Posterior cingulate gyrus (tissue), 11 donors: ENCODE measurements at places on chromosomes 12 and 14.

GRCh38 chr14:74574090-74574433 is 38.0 kb downstream of the LTBP2 start:
- no peak for DNase-seq

DNA sequence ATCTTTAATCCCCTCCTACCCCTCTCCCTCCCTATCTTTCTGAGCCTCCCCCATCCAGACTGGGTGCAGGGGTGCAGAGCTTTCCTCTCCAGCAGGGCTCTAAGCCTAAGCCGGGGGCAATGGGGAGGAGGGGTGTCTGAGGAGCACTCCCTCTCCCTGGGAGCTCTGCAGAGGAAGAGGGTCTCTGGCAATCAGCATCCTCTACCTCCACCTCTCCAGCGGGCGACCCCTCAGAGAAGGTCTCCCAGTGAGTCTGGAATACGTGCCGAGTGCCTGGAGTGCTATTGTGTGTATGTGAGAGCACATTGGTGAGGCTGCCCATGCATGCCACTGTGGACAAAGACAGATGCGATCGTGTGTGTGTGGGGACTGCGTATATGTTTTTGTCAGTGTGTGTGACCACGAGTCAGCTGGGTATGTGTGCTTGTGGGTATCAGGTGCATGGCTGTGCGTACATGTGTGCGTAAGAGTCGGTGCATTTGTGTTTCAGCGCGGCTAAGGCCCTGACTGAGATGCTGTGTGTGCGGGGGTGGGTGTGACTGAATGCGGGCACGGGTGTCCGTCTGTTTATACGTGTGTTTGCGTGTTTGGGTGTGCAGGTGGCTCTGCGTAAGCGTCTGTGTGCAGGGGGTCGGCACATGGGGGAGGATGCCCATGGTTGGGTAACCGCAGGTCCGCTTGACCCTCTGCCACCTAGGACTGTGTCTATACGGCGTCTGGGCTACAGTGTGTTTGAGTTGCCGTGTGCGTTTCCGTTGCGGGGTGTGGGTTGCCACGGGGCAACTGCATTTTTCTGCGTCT is 905 bp upstream of the DLK1 start:
- DNase-seq = no peak

DNA sequence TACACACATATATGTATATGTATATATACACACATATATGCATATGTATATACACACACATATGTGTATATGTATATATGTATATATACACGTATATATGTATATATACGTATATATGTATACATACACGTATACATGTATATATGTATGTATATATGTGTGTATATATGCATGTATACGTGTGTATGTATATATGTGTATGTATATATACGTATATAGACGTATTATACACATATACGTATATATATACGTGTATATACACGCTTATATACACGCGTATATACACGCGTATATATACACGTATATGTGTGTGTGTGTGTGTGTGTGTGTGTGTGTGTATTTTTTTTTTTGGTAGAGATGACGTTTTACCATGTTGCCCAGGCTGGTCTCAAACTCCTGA is 32.9 kb upstream of the ZNF740 start:
- no peak for DNase-seq

GRCh38 chr12:11621797-11622423 is 27.6 kb upstream of the ETV6 start:
- no peak for DNase-seq

DNA sequence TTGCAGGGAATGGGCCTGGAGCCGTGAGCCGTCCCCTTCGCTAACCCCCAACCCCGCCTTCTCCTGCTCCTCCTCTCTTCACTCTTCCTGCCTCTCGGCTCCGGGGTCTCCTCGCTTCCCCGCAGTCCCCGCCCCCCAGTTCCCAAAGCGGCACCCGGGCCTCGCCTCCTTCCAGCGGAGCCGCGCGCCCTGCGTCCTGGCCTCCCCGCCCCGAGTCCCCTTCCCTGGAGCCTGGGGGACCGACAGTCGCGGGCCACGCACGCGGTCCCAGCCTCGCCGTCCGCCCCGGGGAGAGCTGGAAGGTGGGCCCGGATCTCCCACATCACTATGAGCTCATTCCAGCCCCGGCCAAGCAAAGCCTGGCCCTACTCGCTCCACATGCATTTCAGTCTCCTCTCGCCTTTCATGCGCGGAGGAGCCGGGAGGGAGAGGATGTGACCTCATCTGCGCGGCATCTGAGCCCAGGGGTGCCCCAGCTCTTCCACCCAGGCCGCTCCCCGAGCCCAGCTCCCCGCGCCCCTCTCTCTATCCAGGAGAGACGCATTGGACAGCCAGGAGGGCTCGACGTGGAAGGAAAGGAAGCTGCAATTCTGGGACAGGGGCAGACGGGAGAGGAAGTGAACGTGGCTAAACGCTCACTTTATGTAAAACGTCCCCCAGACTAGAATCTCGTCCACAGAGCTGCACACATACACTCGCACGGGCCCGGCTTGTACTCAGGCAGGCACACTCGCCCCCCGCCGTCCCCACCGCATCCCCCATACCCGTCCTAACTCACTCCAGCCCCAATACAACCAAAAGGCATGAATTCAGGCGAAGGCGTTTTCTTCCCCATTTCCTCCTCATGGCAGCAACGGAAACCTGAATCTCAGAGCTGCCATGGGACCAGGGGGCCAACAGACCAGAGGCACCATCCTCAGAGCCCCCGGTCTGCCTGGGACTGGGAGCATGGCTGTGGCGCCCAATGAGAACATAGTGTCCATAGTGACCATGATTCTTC is 108.7 kb upstream of the CCND2 start:
- peak; percentile 83 for DNase-seq

GRCh38 chr12:44677724-44678123 is 198.4 kb downstream of the NELL2 start:
- DNase-seq = no peak
